ENCODE measurements at places on chromosomes 3 and 15. TPM values are rescaled to one million over a fixed set of nuclear protein-coding genes. Genes with fewer than 3 reads are reported as not detected.

- no peak for DNase-seq
Observed at GRCh38 chr3:155313916-155314315, 20.4 kb upstream of the STRIT1 start.

GRCh38 chr3:15065550-15066007, 464 bp upstream of the MRPS25 start:
- no peak for DNase-seq

DNA sequence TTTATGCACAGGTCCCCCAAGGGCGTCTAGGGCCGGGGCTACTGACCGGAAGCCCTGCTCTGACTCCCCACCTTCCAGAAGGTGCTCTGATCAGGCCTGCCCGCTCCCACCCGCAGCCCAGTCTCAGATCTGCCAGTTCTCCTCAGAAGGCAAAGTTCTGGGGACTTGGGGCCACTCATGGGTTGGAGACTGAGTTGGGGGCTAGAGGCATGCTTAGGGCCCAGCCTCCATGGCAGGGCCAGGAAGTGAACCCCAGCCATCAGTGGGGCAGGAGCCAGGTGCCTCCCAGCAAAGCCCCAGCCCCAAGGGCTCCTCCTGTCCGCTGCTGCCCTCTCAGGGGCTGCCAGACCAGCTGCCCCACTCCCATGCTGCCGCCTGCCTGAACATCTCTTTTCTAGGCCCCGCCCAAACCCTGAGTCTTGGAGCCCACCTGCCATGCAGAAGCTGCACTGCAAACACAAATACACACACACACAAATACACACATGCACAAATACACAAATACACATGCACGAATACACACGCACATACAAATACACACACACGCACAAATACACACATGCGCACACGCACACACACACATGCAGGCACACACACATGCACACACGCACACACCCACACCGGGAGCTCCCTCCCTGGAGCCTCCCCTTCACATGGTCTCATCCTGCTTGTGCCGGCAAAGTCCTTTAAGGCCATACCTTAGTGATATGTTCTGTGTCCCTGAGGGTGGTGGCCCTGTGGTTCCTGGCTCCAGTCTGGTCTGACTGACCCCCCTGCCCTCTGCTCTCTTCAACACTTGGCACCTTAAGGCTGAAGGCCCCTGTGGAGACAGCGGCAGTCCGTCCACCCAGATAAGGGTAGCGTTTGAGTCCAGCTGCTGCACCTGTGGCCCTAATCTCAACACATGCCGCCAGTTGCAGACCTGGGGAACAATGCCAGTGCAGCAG, 59.2 kb upstream of the KLF13 start:
- DNase-seq, result no peak

DNA sequence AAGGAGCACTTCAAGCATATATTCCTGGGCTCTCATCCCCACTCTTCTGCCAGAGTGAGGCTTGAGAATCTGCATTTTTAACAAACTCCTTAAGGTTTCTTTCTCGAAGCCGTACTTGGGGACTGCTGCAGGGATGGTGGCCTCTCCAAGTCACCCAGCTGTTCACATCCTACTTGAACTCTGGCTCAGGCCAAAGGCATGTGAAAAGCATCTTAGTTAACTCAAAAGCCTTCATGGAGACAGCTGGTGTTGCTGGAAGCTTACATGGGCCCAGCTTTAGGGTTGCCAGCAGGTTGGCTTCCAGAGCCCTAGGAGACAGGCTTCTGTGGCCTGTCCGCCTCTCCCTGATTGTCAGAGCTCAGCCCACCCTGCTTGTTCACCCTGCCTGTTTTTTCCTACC, 139.2 kb downstream of the THSD4 start:
- DNase-seq, result no peak

DNA sequence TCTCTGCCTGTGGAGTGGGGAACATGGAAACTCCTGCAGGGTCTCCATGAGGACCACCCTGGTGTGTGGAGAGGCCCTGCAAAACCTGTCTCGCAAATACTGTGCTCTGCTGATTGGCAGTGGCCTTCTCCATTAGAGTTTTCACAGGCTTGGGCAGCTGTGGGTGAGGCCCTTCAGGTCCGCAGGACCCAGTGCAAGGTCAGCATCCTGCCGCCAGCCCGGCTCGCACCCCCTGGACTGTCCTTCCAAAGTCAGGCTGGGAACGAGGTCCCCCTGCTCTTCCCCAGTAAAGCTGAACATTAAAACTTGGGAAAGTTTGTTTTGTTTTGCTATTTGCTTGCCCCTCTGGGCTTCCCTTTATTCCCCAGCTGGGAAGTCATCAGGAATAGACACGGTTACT, 85.0 kb upstream of the PLXNA1 start:
- DNase-seq, result no peak

DNA sequence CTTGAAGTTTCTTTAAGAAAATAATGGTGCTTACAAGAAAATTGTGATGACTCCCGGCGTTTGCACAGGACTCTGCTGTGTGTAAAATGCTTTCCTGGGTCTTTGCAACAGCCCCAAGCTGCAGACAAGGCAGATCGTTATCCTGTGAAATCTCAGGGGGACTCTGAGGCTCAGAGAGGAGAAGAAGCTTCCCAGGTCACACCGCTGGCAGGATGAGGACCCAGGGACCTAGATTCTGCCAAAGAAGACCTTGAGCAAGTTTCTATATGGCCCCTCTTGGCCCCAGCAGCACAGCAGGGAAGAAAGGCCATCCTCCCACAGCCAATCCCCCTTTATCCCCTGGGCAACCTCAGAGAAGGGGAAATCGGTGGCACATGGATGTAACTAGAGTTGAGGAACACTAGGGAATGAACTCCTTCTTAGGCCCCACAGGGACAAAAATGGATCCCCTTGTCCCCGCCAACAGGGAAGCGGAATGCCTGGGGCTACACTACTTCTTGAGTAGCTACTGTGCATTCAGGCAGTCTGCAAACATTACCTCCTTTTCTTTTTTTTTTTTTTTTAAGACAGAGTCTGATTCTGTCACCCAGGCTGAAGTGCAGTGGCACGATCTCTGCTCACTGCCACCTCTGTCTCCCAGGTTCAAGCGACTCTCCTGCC, 72.8 kb downstream of the CPN2 start:
- DNase-seq, result no peak

DNA sequence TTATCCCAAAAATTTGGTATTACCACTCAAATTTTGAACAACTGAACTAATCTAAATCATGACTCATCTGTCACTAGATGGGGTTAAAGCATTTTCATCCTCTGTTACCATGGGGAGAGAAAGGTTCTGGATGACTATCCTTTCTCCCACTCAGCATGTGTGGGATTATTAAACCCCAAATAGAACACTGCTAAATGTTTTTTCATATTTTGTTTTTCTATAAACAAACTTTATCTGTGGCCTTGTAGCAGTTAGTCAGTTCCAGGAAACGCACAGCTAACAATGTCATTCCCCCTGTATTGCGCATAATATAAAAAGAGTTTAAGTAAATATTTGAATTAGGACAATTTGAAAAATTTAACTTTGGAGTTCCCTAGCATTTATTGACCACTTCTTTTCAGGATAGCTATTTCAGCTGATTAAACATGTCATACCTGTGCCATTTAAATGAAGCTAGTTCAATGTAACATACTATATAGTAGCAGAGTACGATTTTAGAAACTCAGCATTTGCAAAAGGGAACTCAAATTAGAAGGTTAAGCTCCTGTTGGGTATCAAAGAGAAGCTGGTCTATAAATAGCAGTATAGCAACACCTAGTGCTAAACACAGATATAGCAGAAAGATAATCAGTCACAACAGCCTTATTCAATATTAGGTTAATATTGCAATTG, 9.2 kb upstream of the TMEM212 start:
- no peak for DNase-seq

GRCh38 chr3:162666835-162667234, 1170.2 kb downstream of the OTOL1 start:
- no peak for DNase-seq

DNA sequence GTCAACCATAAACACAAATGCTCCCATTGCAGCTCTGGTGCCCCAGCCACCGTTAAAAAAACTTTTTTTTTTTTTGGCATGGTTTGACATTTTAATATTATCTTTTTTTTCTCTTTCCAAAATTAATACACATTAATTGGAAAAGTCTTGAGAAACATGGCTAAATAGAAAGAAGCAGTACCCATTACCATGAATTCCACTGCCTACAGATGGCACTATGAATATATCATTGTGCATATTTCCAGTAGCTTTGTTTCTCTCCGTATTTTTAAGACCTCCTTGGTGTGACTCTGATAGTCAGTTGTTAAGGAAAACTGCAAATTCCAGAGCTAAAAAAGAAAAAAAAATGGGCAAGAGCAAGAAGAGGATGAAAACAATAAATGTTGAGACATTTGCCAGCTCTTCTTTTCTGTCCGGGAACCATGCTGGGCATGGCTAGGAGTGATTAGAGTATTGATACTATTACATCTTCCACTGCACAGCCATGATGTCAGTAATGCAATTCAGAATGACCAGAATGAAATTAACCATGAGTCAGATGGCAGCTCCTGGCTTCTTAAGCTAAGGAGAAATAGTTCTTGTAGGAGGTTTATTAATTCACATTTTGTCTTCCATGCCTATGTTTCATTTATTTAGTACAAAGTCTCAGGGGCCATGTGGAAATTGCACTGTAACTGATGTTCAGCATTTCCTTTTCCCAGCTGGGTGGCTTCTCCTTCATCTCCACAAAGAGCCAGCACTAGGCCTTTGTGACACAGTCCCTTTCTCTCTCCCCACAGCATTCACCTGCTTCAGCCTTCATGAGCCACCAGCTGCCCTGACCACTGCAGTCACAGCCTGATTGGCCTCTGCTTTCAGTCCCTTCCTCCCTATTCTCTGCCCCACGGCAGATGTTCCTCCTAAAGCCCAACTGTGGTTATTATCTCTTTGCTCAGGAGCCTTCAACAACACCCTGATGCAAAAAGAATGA, 31.8 kb downstream of the SLC7A14 start:
- no peak for DNase-seq

Gene DNASE1L3
- total RNA-seq, result 0.78 TPM

Gene ACAN
- 2.2 TPM for total RNA-seq

Gene SCAMP5
- total RNA-seq, result 27.2 TPM

Gene AMIGO3
- 1.2 TPM for total RNA-seq

All from glomerular endothelial cell (primary cell).